ENCODE measurements at places on chromosomes 6 and 20.
A peak's percentile ranks its signal among the peaks of the same experiment; 100 is the strongest.

GRCh38 chr6:113594726-113595125, 262.4 kb upstream of the MARCKS start:
- no peak for DNase-seq

DNA sequence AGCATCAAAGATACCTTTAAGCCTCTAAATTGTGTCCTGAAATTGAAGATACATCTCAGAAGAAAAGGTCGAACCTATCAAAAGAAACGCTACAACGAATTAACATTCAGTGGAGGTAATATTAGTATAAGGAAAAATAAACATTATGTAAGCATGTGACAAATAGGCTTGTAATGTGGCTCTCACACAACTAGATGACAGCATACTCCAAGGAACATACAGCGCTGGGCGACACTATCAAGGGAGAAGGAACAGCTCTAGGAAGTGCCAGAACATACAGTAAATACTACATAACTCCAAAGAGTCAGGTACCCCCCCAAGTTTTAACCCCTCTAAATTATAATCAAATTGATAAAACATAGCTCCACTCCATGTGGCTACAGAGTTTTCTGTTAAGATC, 103.5 kb downstream of the LAMP5 start:
- DNase-seq = no peak

- DNase-seq = peak; percentile 22
Observed at GRCh38 chr6:113630738-113631535, 226.2 kb upstream of the MARCKS start.

GRCh38 chr6:127547904-127548649, 28.9 kb upstream of the C6orf58 start:
- DNase-seq = no peak

- DNase-seq = no peak
Observed at GRCh38 chr6:73177221-73177944, 47.9 kb downstream of the KHDC1L start.

- no peak for DNase-seq
Observed at GRCh38 chr6:47252633-47253032, 57.1 kb downstream of the TNFRSF21 start.

DNA sequence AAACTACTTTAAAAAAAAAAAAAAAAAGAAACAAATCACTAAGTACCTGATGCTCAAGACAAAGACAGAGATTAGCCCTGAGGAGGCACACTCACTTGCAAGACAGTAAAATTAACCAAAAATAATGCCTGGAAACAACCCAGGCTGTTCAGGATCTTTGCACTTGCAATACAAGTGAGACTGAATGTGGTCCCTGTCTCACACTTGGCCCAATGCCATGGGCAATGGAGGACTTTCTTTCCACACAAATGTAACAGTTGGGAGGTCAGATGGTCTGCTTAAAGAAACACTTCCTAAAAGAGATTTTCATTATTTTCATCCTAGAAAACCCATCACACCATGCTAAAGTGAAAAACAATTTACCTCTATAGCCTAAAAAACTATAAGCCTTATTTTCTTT, 16.2 kb downstream of the STAU1 start:
- DNase-seq = no peak

DNA sequence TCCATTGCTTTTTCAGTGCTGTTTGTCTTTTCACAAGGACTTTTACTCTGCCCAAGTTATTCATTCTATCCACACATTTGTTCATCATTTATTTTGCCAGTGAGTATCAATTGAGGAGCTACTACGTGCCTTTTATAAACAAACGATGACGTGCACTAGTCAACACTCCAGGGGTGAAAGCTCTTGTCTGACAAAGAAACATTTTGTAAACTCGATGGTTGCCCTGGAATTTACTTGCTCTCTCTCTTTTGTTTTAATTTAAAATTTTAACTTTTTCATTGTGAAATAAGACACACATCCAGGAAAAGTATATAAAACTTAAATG, 8.3 kb upstream of the MRPS18A start:
- DNase-seq = no peak

DNA sequence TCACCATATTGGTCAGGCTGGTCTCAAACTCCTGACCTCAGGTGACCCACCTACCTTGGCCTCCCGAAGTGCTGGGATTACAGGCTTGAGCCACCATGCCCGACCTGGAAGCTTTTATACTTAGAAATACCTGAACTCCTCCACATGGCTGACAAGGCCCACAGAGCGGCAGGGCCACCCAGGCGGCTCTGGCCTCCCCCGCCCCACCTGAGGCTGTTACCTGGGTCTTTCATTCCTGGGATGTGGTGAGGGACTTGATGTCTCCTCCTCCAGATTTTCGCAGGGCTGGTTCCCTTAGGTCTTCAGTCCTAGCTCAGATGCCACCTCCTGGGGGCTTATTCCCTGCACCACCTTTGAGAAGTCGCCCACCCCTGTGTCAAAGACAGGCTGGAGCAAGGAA, 152.1 kb downstream of the LY86 start:
- DNase-seq = no peak

- DNase-seq = peak; percentile 83
Observed at GRCh38 chr6:85460921-85461797, 11.3 kb downstream of the NT5E start.

GRCh38 chr6:166675736-166676135, 48.7 kb upstream of the RPS6KA2 start:
- DNase-seq = no peak

- DNase-seq = no peak
Observed at GRCh38 chr20:10622657-10623418, 51.0 kb downstream of the JAG1 start.

DNA sequence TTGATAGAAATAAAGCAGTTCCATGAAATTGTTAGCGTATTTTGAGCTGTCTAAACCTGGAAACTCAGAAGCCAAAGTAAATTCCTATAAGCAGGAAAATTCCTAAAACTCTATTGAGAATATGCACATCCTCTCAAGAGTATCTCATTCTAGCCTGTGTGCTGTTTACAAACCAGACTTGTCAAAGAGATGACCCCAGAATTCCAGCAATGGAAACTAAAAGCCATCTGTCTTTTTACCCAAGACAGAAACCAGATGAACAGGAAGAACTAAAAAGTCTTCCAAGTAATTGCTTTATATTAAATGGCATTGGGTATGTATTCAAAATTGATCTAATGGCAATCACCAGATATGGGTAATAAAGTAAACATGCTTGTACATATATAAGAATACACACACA, 92.6 kb downstream of the COL19A1 start:
- DNase-seq = no peak

GRCh38 chr6:166598441-166599138, 12.1 kb upstream of the RAMACL start:
- no peak for DNase-seq
